Stimulated activated CD8-positive, alpha-beta memory T cell treated with anti-CD3 and anti-CD28 coated beads, Interleukin-4, amount 100 ng/mL, for 1 hour (primary cell): ENCODE measurements at places on chromosomes 16 and 17.

DNA sequence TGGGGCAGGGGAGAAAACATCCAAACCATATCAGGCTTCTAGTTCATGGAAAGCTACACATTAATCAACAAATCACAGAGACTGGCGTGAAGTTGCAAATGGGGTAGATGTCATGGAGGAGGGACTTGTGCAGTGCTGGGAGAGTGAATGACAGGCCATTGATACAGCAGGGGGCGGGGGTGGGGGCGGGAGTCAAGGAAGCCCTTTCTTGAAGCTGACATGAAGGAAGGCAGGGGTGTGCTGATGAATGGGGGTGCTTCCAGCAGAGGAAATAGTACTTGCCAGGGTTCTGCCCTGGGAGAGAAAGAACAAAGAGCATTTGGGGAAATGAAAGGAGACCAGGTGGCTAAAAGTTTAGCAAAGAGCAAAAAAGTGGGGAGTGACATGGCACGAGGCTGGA lies 269.9 kb downstream of the SHISA9 start:
- no peak for DNase-seq

GRCh38 chr16:75687361-75687760 lies 10.6 kb upstream of the CPHXL2 start:
- DNase-seq = no peak

DNA sequence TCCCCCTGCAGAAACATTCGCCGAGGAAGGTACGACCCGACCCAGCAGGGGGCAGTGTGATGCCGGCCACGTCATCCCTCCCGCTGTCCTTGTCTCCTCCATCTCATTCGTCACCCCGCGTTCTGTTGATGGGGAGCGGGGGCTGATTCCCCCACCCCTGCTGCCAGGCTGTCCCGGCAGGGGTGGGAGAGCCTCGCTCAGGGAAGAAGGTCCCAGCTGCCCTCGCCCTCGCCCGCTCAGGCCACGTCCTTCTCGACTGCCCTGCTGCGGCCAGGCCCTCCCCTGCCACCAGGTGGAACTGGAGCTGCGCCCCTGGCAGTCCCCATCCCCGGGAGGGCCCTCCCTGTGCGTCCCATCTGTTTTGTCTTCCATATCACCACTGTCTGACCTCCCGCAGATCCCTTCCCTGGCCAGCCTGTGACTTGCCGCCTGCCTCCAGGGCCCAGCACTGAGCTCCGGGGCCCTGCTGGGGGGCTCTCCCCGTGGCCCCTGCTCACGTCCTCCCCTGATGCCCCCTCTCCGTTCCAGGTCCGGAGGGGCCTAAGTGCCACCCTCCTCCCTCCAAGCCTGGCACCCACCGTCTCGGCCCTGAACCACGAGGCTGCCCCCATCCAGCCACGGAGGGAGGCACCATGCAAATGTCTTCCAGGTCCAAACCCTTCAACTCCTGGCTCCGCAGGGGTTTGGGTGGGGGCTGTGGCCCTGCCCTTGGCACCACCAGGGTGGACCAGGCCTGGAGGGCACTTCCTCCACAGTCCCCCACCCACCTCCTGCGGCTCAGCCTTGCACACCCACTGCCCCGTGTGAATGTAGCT lies 20.6 kb downstream of the ADAM11 start:
- DNase-seq = peak; percentile 53

DNA sequence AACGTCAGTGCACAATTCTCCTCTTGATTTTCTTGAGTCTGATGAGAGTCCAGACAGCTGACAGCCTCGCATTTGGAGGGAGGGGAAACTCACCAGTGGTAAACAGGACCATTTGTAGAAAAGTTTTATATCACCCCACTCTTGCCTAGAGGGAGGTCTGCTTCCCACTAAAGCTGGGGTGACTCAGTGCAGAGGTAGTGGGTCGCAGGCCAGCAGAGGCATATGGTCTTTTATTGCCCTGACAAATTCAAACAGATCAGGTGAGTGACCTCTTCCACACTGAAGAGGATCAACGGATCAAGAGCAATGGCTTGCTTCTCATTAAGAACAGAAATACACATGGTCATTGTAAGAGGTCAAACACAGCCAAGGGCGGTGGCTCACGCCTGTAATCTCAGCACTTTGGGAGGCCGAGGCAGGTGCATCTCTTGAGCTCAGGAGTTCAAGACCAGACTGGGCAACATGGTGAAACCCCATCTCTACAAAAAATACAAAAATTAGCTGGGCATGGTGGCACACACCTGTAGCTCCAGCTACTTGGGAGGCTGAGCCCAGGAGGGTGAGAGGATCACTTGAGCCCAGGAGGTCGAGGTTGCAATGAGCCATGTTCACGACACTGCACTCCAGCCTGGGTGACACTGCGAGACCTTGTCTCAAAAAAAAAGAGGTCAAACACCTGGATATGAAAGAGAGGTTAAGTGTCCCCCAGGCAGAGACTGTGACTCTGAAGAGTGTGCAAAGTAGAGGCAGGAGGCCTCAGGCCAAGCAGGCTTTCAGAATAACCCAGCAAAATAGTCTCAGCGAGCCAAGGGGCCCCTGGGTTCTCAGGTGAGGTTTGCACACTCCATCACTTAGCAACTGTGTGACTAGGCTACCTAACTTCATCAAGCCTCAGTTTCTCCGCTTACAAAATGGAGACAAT lies 56.5 kb upstream of the ERN1 start:
- DNase-seq = no peak

GRCh38 chr17:73562896-73563295 lies 81.3 kb downstream of the SDK2 start:
- DNase-seq = no peak

- DNase-seq = no peak
Observed at GRCh38 chr17:38598536-38598935, 7.2 kb downstream of the SRCIN1 start.

- no peak for DNase-seq
Observed at GRCh38 chr17:15954222-15954621, 9.3 kb downstream of the ADORA2B start.

GRCh38 chr17:20203018-20203417 lies 193.9 kb downstream of the SPECC1 start:
- no peak for DNase-seq

GRCh38 chr16:3400446-3400778 lies 392 bp downstream of the ZSCAN32 start:
- no peak for DNase-seq

- DNase-seq = no peak
Observed at GRCh38 chr16:22192261-22193062, 13.6 kb upstream of the EEF2K start.

DNA sequence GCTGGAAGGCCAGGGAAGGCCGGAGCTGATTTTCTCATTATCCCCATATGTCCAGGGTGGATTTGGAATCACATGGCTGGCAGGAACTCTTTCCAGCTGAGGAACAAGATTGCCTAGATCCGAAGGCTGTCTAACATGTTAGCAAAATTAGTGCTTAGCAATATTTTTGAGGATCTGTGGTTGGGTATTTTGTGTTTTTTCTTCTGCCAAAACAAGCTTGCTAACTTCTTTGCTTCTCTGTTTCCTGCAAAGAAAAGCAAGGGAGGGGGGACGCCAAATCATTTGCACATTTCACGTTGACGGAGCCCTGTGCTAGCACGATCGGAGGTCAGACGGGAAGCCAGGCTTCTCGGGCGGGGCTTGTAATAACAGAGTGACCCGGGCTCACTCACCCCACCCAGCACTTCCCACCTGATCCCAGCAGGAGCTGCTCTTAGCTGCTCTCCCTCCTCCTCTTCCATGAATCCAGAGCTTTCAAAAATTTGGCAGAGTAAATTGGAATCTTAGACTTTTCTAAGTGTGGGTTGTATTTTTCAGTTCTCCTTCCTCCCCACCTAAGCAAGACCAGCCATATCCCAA lies 33.3 kb upstream of the FOXF1 start:
- no peak for DNase-seq

DNA sequence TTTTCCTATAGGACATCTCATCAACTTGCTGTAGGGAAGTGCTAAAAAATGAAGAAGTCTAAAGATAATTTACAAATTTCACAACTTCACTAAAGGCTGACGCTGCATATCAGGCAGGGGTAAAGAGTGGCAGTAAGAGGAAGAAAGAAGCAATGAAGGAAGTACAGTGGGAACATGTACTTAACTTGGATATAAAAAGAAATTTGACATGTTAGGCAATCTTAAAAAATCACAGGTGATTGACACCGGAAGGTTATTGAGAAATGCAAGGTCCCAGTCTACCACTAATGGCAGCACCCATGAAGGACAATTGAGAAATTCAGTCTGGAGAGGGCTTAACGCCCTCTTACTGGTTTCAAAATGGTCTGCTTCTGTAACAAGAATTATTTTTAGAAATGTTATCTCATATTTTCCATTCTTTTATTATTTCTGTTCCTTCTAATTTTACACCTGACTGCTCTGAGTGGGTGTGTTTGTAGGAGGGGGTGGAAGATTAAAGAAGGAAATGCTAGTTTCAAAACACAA lies 358.1 kb downstream of the KCNJ2 start:
- DNase-seq = no peak

GRCh38 chr17:1173432-1174262 lies 6.1 kb downstream of the ABR start:
- no peak for DNase-seq

DNA sequence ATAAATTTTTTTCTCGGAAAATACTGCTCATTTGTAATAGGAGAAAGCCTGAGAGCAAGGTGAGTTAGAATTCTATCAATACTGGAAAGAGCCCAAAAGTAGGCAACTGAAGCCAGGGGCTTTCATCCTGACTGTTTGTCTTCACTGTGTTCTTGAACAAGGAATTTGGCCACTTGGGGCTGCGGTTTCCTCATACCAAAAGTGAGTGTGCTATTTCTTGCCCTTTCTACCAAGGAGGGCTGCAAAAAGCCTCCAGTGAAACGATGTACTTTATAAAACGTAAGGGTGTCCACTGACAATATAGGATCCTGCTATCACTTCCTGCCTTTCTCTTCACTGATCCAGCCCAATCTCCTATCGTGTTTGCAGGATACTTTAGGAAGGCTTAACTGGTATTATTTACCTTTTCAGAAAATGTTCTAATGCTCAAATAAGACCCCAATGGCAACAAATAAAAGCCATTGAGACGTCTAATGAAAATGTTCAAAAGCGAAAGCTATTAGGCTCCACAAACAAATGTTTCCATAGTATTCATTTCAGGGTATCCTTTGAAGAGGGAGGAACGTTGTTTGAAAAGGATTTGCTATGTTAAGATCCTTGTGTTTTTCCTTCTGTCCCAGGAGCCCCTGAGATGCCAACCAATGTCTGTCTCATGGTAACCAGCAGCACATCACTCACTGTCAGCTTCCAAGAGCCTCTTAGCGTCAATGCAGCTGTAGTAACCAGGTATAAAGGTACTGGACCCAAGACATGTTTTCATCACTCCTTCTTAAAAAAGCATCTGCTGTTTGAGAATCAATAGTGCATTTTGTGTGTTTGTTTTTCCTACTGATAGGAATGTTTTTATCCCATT lies 219.3 kb upstream of the NOG start:
- no peak for DNase-seq

- no peak for DNase-seq
Observed at GRCh38 chr17:49592263-49592662, 16.6 kb downstream of the NXPH3 start.

- no peak for DNase-seq
Observed at GRCh38 chr17:36640836-36641235, 39.5 kb downstream of the MRM1 start.

DNA sequence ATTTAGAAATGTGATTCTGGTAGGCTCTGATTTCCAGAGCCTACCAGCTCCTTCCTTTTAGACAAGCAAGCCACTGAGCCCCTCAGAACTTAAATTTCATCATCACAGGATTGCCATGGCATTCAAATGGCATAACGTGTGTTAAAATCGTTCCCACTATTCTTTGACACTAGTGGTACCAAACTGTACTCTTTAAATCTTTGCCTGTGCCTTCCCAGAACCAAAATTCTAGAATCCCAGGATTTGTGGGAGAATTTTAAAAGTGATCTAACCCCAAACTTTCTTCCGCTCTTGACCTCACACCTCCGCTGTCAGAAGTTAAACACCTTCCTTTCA lies 287 bp upstream of the INTS2 start:
- no peak for DNase-seq

- no peak for DNase-seq
Observed at GRCh38 chr17:8076502-8077266, 10.8 kb downstream of the ALOX12B start.

DNA sequence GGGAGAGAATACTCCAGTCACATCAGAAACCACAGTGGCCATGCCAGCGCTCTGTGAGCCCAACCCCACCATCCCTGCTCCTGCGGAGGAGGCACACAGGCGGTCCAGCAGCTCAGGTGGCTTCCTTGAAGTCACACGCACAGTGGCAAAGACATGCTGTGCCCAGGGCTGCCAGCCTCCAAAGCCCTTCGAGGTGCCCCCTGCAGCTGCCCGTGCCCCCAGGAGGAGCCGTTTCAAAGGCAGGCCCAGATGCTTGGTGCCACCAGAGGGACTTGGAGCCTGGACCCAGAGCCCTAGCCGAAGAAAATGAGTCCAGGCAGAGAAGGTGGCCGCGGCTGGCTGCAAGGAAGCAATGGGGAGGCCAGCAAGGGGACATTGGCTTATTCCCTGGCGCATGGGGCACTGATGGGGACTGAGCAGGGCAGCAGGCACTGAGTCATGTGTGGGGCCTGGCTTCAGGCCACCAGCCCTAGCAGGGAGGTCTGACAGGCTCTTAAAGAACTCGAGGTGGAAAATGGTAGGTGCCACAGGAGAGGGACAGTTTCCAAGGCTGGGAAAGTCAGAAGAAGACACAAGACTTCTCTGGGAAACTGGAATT lies 17.2 kb upstream of the CACNG1 start:
- DNase-seq = no peak

DNA sequence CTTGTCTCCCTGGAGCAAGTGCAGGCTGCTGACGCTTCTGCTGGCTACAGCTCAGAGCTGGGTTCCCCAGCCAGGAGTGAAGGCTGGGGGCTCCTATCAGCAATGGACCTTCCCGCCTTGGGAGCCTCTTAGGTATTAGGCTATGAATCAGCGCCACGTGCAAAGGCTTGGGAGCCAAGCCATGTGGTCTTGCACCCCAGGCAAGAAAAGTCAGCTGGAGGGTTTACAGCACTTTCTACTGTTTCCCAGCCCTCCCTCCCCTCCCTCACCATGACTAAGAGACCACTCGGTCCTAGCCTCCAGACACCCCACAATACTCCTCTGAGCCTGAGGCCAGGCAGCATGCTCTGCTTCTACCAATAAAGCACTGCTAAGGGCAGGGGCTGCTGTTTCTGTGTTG lies 12.3 kb downstream of the EPX start:
- no peak for DNase-seq

DNA sequence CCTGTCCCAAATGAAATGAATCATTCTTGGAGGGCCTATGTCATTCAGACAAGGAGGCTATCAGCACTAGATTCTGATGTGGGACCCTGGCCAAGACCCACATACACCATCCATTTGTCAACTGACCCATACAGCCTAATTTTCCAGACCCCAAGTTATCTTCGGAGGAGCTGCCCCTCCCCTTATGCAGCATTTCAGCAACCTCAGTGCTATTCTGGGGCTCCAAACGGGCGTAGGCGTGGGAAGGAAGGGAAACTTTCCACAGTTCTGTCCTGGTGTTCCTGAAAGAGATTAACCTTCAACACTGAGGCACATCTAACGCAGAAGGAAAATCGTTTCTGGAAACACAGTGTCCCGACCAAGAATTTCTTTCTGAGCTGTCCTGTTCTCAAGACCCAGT lies 86.7 kb downstream of the MYH11 start:
- DNase-seq = no peak

- no peak for DNase-seq
Observed at GRCh38 chr17:40607641-40608040, 40.0 kb downstream of the SMARCE1 start.
